Bladder microvascular endothelial cell (primary cell): ENCODE measurements at places on chromosomes 2 and 18. TPM values are rescaled to one million over a fixed set of nuclear protein-coding genes. Genes with fewer than 3 reads are reported as not detected.

PHOSPHO2 gene
- total RNA-seq, result 2.4 and 3.1 TPM in 2 replicates

DSG4 gene
- total RNA-seq, result not detected in 2 replicates

SPAG16 gene
- total RNA-seq, result 7.8 and 13.3 TPM in 2 replicates

EDAR gene
- not detected in 2 replicates for total RNA-seq

PKP4 gene
- 63.1 and 72.0 TPM in 2 replicates for total RNA-seq

CDH7 gene
- under 0.01 TPM in 1 of 2 replicates, not detected in the other for total RNA-seq

GIGYF2 gene
- 28.8 and 75.6 TPM in 2 replicates for total RNA-seq

SP140L gene
- total RNA-seq, result 4.9 and 16.4 TPM in 2 replicates

TUBA3E gene
- total RNA-seq, result not detected in 2 replicates

SCN3A gene
- total RNA-seq, result 0.32 and 10.2 TPM in 2 replicates

EIF2AK2 gene
- total RNA-seq, result 15.9 and 27.2 TPM in 2 replicates

SIX3 gene
- not detected in 2 replicates for total RNA-seq

DNAJC5G gene
- 0.16 and 4.4 TPM in 2 replicates for total RNA-seq

SERPINB12 gene
- total RNA-seq, result not detected in 2 replicates

GPAT2 gene
- 11.3 and 13.9 TPM in 2 replicates for total RNA-seq

TFPI gene
- total RNA-seq, result 107 and 725 TPM in 2 replicates

PTPRM gene
- total RNA-seq, result 75.0 and 118 TPM in 2 replicates

SIX2 gene
- under 0.01 TPM in 1 of 2 replicates, not detected in the other for total RNA-seq

SPDYA gene
- 0.32 and 1.3 TPM in 2 replicates for total RNA-seq

CTLA4 gene
- 0.16 TPM in 1 of 2 replicates, not detected in the other for total RNA-seq
